Activated CD8-positive, alpha-beta memory T cell treated with anti-CD3 and anti-CD28 coated beads, Interleukin-2, amount 50 U/mL, for 48 hours (primary cell): ENCODE measurements at places on chromosomes 3 and 15.

DNA sequence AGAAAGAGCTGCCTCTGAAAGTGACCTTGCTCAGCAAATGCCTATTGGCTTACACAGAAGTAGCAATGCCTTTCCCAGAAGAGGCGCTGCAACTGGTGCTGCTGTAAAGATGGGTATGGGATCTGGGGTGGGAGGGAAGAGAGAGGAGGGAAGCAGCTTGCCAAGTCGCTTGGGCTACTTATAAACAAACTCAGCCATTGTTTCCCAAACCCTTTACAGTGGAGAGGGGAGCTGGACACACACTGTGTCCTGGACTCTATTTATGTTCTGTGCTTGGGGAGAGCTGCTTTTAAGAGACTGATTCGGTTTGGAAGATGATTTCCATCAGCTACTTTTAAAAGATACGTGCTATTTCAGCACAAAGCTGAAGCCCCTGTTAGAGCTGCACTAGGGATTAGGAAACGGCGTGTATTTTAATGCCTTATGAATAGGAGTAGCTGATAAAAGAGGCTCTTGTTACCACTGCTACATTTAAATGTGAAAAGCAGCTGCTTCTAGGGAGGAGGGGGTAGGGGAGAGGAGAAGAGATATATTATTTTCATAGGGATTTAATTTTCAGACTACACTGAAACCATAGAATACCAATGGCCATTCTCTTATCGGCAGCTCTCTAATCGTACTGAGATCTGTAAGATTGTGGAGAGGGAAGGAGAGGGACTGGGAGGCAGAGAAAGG lies 440.6 kb downstream of the MCTP2 start:
- no peak for DNase-seq

DNA sequence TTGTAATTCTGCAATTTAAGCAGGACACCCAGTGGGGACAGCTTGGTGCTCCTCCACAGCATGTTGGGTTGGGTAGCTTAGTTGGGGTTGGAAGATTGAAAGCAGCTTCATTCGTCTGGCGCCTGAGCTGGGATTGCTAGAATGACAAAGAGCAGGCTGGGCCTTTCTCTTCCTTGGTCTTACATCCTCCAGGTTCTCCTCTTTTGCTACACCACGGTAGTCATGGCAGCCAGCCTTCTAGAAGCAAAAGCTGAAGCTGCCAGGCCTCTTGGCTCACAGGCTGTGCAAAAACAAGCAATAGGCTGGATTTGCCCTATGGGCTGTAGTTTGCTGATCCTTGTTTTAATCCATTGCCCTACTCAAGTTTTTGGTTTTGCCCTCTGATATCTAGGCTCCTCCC lies 3.2 kb upstream of the ANXA2 start:
- DNase-seq, result no peak

DNA sequence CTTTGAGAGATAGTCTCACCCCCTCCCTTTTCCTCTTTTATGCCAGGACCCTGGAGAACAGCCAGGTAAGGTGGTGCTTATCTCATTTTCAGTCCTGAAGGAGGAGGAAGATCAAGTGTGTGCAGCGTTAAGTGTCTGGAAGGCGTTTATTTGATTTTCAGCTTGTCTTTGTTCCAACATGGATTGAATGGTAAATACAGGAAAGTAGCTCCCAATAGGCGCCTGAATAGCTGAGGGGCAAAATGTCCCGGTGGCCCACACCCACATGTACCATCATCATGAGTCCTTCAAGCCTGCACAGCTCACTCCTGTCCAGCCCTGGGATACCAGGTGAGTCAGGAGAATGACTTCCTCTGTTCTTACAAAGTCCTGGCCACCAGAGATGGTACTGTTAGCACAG lies 73.5 kb downstream of the CEMIP start:
- no peak for DNase-seq

DNA sequence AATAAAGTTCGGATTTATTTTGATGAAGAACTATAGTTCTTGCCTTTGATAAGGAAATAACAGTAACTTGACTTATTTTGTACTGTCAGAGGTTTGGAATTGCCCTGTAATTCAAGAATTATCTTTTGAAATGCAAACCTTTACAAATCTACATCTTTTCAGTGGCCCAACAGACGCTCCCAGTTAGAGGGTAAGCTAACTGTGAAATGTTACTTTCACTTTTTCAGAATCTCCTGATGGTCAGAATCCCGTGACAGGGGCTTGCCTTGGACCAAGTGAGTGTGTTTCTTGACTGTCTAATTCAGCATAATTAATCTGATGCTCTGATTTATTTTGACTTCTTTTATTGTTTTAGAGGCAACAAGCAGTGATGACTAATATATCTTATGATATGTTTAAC lies 262.5 kb downstream of the PLOD2 start:
- DNase-seq, result no peak

GRCh38 chr3:10411598-10412332 lies 90.9 kb upstream of the SEC13 start:
- DNase-seq, result no peak

- no peak for DNase-seq
Measured at GRCh38 chr3:10322352-10322710, 1.4 kb upstream of the SEC13 start.

DNA sequence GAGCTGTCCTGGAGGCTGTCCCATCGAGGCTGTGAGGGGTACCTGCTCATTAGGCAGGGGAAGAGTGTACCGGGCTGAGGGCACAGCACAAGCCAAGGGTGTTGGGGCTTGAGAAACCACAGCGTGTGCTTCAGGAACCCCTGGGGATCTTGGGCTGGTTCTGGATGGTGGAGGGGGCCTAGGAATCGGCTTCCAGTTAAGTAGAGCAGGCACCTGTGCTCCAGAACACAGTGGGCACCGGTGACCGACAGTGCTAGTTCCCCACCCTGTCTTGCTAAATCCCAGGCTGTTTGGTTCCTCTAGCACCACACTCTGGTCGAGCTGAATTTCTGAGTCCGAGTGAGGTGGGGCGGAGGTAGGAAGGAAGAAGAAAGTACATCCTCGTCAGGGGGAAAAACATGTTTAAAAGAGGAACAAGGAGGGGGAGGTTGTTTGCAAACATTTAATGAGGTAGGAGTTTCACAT lies 29.1 kb downstream of the SLC6A6 start:
- no peak for DNase-seq

DNA sequence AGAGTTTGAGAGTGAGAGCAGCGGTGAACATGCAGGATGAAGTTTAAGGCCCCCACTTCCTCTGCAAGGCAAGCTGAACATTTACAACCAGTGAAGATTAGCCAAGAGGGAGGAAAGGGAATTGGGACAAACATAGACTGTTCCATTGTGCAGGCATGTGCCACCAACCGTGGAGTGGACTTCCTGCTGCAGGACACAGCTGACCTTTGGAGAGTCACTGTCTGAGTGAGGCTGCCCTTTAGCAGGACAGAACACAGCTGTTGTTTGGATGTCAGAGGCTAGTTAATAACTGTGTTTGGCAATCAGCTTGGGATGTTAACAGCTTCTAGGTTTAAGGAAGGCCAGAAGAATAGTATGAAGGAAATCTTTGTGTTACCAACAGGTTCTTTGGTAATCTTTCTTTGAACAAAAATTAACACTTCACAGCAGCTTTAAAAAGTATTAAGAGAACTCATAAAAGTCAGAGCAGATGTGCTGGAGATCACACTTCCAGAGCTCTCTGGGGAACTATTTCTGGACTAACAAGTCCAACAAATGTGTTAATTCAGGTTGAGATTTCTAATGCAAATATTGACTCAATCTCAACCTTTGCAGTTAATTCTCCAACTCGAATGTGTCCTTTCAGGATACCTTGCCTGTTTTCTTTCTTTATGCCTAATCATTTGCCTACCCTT lies 31.4 kb downstream of the CTDSPL start:
- no peak for DNase-seq
